ENCODE measurements at places on chromosomes 5 and 9.
A peak's percentile ranks its signal among the peaks of the same experiment; 100 is the strongest.

GRCh38 chr5:142239394-142240159 lies 85.2 kb downstream of the SPRY4 start:
- no peak for DNase-seq

- DNase-seq, result no peak
These were observed 7.4 kb upstream of the SLC2A8 start for GRCh38 chr9:127389381-127390247.

DNA sequence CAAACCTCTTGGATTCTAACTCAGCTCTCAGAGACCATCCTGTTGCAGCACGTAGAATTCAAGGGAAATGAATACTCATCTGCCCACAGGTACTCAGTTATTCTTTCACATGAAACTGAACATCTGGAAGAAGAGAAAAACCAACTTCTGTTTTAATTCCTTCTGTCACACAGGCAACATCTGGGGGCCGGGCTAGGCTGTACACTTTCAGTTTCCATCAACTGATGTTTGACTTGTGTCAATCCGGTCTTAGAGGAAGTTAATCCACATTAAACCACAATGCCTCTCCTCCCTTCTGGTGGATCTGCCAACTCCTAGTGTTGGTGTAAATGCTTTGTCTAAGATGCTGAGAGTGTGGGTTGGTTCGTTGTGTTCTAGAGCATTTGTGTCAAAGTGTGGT lies 17.6 kb downstream of the DMRT3 start:
- no peak for DNase-seq

DNA sequence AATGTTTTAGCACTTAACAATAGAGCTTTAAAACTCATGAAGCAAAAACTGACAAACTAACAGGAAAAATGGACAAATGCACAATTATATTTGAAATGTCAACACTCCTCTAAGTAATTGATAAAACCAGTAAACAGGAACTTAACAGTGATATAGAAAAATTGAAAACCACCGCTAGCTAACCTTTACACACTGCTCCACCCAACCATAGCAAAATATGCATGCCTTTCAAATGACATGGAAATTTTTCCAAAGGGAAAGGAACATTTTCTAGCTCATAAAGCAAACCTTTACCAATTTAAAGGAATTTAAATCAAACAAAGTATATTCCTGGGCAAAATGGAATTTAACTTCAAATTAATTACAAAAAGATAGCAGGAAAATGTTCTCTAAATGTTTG lies 109.2 kb downstream of the ADAMTS19 start:
- DNase-seq, result no peak

- DNase-seq, result no peak
These were observed 1249.0 kb upstream of the CDH18 start for GRCh38 chr5:21236971-21237427.

GRCh38 chr5:74067748-74068541 lies 441.9 kb downstream of the ARHGEF28 start:
- DNase-seq, result no peak

DNA sequence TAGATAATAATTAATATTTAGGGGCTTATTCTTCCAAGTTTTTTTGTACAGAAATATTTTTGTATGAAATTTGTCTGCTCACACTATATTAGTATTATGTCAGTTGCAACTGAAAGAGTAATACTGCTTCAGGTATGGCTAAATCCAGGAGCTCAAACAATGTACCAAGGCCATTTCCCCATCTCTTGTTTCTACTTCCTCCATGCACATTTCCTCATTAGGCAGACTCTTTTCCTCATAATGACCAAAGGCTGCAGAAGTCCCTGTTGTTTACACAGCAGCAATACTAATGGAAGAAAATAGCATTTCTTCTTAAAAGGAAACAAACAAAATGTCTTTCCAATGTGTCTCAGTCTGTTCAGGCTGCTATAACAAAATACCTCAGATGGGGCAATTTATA lies 9.2 kb upstream of the OTULINL start:
- DNase-seq, result no peak

- DNase-seq, result no peak
These were observed 42.7 kb upstream of the ZNF608 start for GRCh38 chr5:124789104-124789605.

DNA sequence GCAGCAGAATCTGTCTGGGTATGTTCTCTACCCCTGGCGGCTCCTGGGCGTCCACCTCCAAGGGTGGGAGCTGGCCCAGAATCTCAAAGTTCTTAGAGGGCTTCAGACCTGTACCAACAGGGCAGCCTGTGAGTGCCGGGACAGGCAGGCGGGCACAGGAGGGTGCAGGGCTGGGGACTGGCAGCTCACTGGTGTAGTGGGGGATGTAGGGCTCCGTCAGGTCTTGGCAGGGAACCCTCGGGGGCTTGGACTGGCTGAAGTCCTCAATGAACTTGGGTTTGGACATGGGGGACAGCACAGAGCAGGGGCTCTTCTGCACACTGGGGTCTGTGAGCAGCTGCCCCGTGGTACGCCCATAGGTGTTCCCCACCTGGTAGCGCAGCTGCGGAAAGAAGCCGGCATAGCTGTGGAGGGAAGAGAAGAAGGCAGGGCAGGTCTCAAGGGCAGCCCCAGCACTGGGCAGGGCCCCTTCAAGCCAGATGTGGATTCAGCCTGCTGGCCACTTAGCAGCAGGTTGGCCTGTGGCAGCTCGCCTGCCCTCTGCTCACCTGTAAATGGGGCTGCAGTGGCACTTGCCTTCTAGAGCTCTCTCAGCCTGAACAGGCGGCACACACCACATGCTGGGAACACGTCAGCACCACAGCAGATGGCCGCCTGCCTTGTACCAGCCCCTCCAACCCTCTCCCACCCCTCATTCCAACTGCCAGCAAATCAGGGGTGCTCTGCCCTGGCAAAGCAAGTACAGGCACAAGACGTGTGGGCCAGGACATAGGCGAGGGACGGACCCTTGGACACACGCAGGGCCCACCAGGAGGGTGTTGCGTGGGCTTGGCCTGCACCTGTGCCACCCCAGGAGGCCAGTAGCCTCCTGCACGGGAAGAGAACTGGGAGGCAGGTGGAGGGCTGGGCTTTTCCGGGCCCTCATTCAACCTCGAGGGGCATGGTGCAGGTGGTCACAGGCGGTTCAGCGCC lies 4.6 kb downstream of the TUBB4B start:
- no peak for DNase-seq

GRCh38 chr5:89129941-89130340 lies 247.0 kb upstream of the MEF2C start:
- no peak for DNase-seq

DNA sequence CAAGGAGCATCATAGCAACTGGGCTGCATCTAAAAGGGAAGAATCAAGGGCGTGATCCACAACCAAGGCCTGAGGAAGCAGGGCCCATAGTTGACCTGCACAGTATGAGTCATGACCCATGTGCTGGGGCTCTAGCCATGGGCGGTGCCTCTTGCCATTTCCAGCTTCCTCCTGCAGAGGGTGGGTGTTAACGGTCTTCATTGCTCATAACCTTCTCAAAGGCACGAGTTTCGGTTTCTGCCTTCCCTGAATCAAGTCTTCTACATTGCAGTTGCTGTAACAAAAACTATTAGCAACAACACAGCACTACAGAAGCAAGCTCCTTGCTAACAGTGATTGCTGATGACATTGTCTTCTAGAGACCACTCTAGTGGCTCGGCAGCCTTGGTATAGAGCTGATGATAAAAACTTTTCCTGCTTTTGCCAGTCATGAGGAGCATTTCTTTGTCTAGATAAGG lies 66.9 kb downstream of the CTSL start:
- no peak for DNase-seq

DNA sequence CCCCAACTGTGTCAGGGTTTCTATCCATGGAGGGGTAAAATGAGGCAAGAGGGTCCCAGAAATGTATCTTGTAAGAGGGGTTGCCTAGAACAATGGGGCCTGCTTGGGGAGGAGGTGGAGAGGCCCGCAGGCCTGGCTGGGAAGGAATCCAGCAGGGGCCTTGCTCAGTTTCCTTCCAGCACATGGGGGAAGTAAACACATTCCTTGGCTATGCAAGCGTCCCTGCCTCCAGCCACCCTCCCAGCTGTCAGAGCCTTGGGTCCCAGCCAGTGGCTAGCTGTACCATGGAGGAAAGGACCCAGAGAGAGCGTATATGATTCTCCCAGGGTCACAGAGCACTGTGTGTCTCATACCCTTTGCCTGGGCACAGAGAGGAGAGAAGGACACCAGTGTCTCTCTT lies 71.1 kb upstream of the IL17B start:
- no peak for DNase-seq

- DNase-seq, result no peak
These were observed 569 bp downstream of the CAMK4 start for GRCh38 chr5:111224561-111225345.

GRCh38 chr5:7745882-7746610 lies 104.9 kb downstream of the CFAP90 start:
- DNase-seq, result peak; percentile 86

DNA sequence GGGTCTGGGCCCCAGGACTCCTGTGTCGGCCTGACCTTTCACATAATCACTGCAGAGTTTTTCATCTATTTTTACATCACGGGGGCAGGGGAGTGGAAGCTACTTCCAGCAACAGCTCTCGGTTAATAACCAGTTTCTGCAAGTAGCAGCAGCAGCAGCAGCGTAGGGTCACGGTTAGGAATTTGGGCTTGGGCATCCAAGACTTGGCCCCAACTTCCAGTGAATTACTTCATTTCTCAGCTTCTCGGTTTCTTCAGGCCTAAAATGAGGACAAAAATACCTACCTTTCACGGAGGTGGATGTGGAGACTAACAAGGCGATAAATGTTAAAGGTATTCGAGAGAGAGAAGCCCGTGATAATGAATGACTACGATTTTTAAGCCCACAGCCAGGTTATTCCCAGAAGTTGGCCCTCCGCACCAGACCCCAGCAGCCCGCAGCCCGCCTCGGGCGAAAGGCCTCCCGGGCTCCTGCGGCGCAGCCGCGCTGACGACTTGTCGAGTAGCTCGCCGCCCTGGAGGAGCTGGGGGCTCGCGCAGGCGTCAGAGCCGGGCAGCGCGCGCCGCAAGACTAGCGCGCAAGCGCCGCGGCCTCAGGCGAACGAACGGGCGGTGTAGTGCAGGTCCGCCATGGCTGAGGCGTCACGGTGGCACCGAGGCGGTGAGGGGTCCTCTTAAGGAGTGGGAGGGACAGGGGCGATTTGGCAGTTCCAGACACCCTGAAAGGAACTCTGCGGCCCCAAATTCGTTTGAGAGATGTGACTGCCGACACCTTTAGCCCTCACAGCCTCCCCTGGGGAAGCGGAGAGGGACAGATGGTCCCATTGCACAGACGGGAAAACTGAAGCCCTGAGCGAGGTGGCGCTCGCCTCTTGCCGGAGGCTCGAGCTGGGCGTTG lies at the start of gene PKD2L2:
TSS of gene PKD2L2 (plus strand) at position 595 of the 897 bp plus-strand sequence. CDS start at position 630, 35 bp downstream.
- DNase-seq, result peak; percentile 86

GRCh38 chr5:36648426-36648825 lies 42.0 kb downstream of the SLC1A3 start:
- DNase-seq, result no peak

GRCh38 chr9:18056993-18057369 lies 417.0 kb upstream of the ADAMTSL1 start:
- no peak for DNase-seq

- DNase-seq, result no peak
These were observed 639 bp downstream of the AMACR start for GRCh38 chr5:34007201-34007620.

GRCh38 chr5:73564018-73564417 lies 1.4 kb downstream of the ANKRA2 start:
- DNase-seq, result no peak

DNA sequence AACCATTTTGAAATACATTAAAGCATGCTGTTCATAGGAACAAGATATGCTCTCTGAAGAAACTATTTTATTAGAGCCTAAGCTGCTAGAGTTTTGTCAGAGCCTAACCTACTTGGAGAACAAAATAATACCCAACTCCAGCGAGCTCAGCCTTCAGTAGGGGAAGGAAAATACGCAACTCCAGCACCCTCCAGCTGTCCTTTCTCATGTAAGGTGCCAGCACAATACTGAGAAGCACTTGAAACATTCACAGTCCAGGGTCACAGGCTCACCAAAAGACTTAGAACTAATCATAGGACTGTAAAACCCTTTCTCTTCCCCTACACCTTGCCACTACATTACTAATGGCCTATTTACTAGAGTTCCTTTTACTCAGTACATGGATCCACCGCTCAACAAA lies 18.9 kb downstream of the DPYSL3 start:
- DNase-seq, result no peak

DNA sequence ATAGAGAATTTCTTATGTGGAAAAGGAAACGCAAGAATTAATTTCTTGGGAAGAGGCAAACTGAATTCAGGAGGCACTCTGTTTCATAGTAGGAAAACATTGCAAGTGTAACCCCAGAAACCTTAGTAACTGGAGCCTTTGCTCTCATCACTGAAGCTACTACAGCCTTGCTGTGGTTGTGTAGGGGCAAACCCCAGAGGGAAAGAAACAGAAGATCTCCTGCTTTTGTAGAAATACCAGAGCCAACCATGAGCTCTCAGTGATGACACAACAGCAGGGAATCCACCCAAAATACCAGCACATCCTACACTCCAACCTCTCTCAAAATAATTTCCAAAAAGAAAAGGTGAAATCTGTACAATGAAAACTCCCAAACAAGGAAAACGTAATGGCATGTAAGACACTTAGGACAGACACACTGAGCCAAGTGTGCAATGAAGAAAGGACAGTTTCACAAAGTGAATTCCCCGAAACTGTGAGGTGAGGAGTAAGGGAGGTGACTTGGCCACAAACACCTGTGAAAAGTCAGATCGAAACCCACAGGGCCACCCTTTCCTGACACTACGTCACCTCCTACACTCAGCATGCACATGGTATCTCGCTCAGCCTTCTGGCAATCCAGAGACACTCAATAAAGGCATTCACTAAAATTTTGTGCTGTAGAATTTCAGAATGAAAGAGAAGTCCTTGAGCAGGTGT lies 8.5 kb upstream of the ACSL6 start:
- no peak for DNase-seq

GRCh38 chr9:87497604-87498045 lies at the start of gene DAPK1:
DAPK1 (plus strand) TSS chr9:87497867; CDS start chr9:87499078, 1,211 bp downstream.
- peak; percentile 88 for DNase-seq

DNA sequence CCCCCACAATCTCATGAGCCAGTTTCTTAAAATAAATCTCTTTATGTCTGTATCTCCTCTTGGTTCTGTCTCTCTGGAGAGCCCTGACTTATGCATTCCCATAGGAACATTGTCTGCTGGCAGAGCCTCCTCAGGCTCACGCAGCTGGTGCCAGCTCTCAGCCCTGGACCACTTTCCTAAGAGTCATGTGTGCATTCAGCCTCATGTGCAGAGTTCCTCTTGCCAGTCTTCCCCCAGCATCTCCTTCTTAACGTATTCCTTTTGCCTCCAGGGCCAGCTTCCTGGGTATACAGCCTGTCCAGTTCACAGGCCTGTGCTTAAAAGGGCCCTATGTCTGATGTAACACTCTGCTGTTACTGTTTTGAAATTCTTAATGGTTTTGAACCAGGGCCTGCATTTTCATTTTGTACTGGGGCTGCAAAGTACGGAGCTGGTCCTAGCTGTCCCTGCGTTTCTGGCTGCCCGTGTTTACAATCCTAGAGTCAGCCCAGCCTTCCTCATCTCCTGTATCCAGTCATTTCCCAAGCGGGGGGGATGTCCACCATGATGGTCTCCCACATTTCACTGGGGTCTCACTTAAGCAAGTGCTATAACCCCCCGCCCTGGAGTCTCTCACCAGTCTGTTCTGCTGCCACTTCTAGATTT lies 18.1 kb downstream of the ANKRD33B start:
- DNase-seq, result no peak

GRCh38 chr9:126114850-126115460 lies 211.7 kb upstream of the MVB12B start:
- no peak for DNase-seq

Measured in glutamatergic neuron (in vitro differentiated cells).